Activated CD8-positive, alpha-beta memory T cell treated with anti-CD3 and anti-CD28 coated beads, Interleukin-2, amount 50 U/mL, for 48 hours (primary cell): ENCODE measurements at places on chromosomes 1 and 21.

- peak; percentile 51 for DNase-seq
These were observed 29.1 kb downstream of the TTC39A start for GRCh38 chr1:51301152-51301843.

- no peak for DNase-seq
These were observed 14.3 kb downstream of the SAMSN1 start for GRCh38 chr21:14531757-14532316.

DNA sequence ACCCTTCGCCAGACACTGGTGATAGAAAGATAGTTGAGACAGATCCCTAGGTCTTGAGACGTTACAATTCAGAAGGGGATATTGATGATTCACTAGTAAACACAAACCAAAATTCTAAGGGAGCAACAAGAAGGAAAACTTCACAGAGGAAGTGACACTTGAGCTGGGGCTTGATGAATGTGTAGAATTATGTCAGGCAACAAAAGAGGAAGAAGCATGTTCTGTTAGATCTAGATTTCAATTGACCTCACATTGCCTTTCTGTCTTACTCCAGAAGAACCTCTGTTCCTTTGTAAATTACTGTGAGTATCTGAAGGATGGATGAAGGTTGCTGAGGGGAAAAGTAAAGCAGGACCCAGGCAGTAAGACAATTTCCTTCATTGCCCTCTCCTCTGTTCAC is 328.2 kb downstream of the KCTD3 start:
- DNase-seq: no peak

GRCh38 chr1:2468540-2468939 is 7.5 kb upstream of the PLCH2 start:
- no peak for DNase-seq

DNA sequence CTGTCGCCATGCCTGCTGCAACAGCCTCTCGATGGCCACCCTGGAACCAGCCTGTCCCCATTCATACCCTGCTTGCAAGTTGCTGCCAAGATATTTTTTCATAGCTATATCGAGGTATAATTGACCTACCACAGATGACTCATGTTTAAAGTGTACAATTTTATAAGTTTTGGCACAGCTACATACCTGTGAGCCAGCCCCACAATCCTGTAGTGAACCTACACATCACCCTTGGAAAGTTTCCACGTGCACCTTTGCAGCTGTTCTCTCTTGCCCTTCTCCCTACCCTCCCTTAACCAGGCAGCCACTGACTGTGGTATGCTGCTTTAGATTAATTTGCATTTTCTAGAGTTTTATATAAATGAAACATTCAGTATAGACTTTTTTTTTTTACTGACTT is 23.0 kb upstream of the KCNJ6 start:
- DNase-seq: no peak

DNA sequence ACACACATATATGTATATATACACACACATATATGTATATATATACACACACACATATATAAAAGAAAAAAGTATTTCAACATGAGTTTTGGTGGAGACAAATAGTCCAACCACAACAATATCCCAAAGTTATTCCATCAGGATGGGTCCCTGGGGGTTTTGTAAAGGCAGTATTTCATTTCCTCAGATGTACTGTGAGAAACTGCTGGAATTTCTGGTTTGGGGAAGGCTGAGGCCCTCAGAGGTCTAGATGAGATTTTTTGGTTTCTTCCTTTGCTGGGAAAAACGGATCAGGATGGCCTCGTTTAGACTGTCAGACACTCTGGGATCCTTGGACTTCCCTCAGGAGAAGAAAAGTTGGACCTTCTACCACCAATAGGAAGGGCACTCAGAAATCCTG is 36.5 kb upstream of the TENT5B start:
- DNase-seq: no peak

GRCh38 chr21:28719723-28720122 is 273.0 kb downstream of the LTN1 start:
- no peak for DNase-seq

- DNase-seq: no peak
These were observed 109.9 kb downstream of the SPAG17 start for GRCh38 chr1:118075116-118075515.

- no peak for DNase-seq
These were observed 39.1 kb upstream of the ID3 start for GRCh38 chr1:23598424-23598823.

- DNase-seq: no peak
These were observed 11.6 kb upstream of the PTPRF start for GRCh38 chr1:43518935-43519686.

DNA sequence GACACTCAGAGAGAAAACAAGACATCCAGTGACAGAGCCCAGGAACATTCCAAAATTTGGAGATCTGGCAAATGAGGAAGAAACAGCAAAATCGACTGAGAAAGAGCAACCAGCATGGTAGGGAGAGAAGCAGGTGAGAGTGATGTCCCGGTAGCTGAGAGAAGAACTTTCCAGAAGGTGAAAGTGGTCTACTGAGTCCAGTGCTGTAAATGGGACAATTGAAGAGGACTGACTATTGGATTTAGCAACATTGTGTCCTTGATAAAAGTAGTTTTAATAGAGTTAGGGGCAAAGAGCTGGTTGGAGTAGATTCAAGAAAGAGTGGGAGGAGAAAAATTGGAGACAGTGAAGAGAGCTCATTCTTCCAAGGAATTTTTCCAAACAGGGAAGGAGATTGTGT is 15.0 kb upstream of the IL10RB start:
- DNase-seq: no peak

DNA sequence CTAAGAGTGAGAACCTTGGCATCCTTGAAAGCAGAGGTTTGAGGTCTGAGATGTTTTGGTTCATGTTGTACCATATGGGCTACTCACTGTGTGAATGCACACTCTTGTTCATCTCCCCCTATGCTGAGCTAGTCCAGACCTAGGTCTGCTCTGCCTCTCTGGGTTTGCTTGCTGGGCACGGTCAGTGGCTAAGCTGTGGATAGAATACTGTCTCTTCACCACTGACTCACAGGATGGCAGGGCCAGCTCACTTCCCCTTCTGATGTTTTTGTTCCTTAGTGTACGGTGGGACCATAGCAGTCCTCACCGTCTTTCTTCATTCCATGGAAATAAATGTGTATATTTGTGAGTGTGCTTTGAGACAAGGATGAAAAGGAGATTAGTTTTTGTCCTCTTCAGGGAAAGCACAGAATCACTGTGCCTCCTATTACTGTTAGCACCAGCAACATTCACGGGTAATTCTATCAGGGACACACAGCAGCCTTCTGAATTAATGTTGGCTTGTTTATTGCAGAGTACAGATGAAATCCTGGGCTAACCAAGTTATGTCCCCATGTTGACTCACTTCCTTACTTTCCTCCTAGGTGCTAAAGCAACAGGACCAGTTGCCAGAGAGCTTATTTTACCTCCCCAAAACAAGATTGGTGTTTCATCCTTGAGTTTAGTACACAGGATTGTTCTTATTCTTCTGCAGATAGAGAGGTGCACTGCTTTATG is 56.9 kb upstream of the IVNS1ABP start:
- no peak for DNase-seq

DNA sequence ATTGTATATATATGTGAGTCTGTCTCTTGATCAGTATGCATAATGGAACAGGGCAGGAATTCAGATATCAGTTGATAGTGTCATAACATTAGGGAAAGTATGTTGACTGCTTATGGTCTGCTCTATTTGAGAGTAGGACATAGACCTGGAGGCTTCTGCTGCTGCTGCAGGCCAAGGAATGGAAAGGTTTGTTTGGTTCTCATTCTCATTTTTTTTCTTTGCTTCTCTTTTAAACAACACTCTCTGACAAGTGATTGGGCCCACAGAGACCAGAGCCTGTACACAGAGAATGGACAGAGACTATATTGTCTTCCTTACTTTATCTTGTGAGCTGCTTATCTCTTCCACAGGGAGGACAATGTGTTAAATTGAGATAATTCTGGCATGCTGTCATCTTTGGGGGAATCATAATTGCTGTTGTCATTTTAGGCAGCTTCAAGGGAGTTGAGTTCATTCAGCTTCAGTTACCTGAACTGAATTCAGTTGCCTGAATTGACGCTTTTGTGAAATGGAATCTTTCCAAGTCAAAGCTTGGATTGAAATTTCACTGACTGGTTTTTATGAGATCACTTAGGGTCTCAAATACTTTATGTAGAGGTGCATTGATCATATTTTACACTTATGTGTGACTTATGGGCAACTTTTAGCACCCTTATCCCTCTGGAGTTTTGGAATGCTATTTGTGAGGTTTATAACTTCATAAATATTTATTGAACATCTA is 16.9 kb downstream of the CAP1 start:
- DNase-seq: peak; percentile 10

- peak; percentile 46 for DNase-seq
These were observed 977 bp downstream of the PRPF3 start for GRCh38 chr1:150322310-150322709.

DNA sequence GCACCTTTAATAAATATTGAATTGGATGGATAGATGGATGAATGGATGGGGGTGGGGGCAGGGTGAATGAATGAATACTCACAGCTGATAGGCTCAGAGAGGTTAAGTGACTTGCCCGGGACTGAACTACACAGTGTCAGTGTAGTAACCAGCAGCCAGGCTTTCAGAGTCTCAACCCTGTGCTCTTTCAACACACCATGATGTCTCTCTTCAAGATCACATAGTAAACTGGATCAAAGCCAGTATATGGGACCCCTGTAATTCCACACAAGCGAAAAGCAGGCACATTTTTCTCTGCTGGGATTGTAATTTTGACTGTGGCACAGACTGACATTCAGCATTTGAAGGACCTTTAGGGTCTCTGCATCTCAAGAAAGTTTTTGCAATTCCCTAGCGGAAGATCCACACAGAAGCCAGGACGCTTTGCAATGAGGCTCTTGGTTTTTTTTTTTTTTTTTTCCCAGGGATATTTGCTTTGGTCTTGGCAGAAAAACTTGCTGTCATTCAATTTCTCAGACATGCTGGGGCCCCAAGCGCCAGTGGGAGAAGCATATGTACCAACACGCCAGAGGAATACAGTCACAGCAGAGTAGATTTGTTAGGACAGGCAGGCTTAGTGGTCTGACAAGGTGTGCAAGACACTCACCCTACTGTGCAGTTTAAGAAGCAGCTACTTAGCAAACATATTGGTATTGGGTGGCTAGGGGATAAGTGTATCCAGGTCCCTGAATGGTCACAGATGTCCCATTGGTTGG is 213.1 kb upstream of the CAMK1G start:
- no peak for DNase-seq
